ENCODE measurements at places on chromosomes 13 and 19. TPM values are rescaled to one million over a fixed set of nuclear protein-coding genes. Genes with fewer than 3 reads are reported as not detected.

Gene FBXO17
- total RNA-seq, result 30.7 TPM

Gene NKPD1
- 0.13 TPM for total RNA-seq

Gene GIPC1
- 46.1 TPM for total RNA-seq

Gene SIGLEC9
- 0.53 TPM for total RNA-seq

- H3K36me3 ChIP-seq, result peaks cover 44% of the 10 kb centered on the region
- H3K4me1 ChIP-seq, result peaks cover 34% of the 10 kb centered on the region
- H3K27me3 ChIP-seq, result no peaks in the 10 kb centered on the region
- no peak overlapping the region for H3K27ac ChIP-seq
Observed at GRCh38 chr19:12665671-12666264, 774 bp downstream of the MAN2B1 start.

GRCh38 chr13:37954191-37954590, 84.6 kb upstream of the TRPC4 start:
- no peaks in the 10 kb centered on the region for H3K36me3 ChIP-seq
- H3K4me3 ChIP-seq, result no peak overlapping the region
- H3K27me3 ChIP-seq, result no peaks in the 10 kb centered on the region
- H3K27ac ChIP-seq, result no peak overlapping the region

GRCh38 chr19:48183356-48183755, 12.9 kb downstream of the ZSWIM9 start:
- no peak overlapping the region for H3K4me3 ChIP-seq
- H3K36me3 ChIP-seq, result peaks cover 19% of the 10 kb centered on the region
- H3K27me3 ChIP-seq, result no peaks in the 10 kb centered on the region

- no peak overlapping the region for H3K4me3 ChIP-seq
- peaks cover 5% of the 10 kb centered on the region for H3K4me1 ChIP-seq
- H3K36me3 ChIP-seq, result no peaks in the 10 kb centered on the region
- H3K27ac ChIP-seq, result no peak overlapping the region
- no peak for DNase-seq
Observed at GRCh38 chr13:25874907-25875306, 176.9 kb downstream of the SHISA2 start.

GRCh38 chr13:110115591-110115990, 191.4 kb downstream of the COL4A1 start:
- H3K27ac ChIP-seq, result no peak overlapping the region
- peaks cover 14% of the 10 kb centered on the region for H3K27me3 ChIP-seq
- H3K4me3 ChIP-seq, result no peak overlapping the region
- DNase-seq, result no peak
- H3K36me3 ChIP-seq, result no peaks in the 10 kb centered on the region

DNA sequence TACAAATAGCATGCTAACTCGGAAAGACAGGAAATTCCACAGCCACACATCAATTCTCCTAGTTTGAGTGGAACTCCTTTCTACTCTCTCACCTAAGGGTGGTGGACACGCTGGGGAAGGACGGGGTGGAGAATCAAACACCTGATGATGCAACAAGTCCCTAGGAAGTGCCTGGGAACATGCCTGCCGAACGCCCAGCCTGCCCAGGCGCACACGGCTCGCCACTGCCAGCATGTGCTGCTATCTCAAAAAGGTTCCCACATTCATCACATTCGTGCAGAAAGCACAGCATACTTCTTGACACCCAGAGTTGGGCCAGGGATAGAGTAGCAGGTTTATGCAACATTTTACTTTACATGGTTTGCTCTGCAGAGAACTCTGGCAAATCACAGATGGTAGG, 164.6 kb downstream of the ABCC4 start:
- H3K4me3 ChIP-seq, result no peak overlapping the region
- H3K27me3 ChIP-seq, result no peaks in the 10 kb centered on the region

DNA sequence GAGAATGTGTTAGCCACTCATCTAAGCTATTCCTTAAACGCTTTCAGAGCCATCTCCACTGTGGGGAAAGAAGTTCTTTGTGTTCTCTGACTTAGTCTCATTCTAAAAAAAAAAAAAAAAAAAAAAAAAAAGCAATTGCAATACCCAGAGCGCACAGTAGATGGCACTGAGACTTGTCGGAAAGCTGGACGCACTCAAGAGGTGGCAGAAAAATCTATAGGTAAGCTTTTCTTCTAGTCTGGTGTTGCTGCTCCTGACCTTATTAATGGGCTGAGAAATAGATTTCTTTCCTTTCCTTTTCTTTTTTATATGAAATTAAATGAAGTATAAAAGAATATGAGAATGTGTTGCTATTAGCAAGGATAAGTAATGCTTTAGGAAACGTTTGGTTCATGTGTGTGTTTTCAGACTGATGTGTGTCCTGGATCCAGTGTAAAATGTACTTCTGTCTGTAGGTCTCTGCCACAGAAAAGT, 4.7 kb upstream of the GJB2 start:
- H3K36me3 ChIP-seq, result no peaks in the 10 kb centered on the region
- no peak overlapping the region for H3K27ac ChIP-seq
- no peak overlapping the region for H3K4me3 ChIP-seq
- peaks cover 13% of the 10 kb centered on the region for H3K4me1 ChIP-seq
- peak; percentile 52 for DNase-seq

- peaks cover 32% of the 10 kb centered on the region for H3K36me3 ChIP-seq
- no peak for DNase-seq
- H3K27me3 ChIP-seq, result no peaks in the 10 kb centered on the region
- H3K4me3 ChIP-seq, result no peak overlapping the region
- peaks cover 11% of the 10 kb centered on the region for H3K4me1 ChIP-seq
Observed at GRCh38 chr19:23391236-23391635, 4.0 kb downstream of the ZNF91 start.

GRCh38 chr13:113970810-113971470, 2.9 kb downstream of the C13orf46 start:
- H3K4me1 ChIP-seq, result no peaks in the 10 kb centered on the region
- H3K27me3 ChIP-seq, result no peaks in the 10 kb centered on the region
- no peak overlapping the region for H3K27ac ChIP-seq

DNA sequence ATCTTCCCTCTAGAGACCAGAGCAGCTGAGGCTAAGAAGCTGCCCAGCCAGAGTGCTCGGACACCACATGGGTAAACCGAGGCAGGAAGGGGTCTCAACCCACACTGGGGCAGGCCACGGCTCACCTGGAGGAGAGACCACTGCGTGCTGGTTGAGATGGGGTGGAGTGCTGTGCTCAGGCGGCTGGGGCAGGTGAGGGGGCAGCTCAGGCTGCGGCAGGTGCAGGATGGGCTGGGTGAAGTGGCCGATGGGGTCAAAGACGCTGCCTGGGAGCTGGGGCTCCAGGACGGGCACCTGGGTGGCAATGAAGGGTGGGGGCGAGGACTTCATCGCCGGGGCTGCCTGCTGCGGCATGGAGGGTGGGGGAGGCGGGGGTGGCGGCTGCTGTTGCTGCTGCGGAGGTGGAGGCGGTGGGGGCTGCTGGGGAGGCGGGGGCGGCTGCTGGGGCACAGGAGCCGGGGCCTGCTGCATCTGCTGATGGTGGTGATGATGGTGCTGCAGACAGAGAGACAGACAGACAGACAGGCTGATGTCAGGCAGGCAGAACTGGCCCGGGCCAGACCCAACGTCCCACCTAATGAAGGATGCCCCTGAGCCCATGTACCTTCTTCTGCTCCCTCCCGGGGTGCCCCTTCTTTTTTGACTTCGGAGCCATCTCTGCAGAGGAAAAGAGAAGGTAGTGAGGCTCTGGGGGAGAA, 12.0 kb upstream of the EPHX3 start:
- H3K4me3 ChIP-seq, result no peak overlapping the region
- H3K36me3 ChIP-seq, result peaks cover 84% of the 10 kb centered on the region
- H3K27me3 ChIP-seq, result no peaks in the 10 kb centered on the region
- H3K27ac ChIP-seq, result no peak overlapping the region

DNA sequence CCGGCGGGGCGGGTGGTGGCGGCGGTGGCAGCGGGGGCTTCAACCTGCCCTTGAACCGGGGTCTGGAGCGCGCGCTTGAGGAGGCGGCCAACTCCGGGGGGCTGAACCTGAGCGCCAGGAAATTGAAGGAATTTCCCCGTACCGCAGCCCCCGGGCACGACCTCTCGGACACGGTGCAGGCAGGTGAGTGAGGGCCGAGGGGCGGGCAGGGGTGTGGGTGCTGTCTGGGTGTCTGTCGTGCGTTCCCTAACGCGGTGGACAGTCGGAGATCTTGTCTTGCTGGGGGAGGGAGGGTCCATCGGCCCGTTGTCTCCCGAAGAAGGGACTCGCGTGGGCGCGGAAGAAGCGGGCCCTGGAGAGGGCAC, 533 bp downstream of the LRCH1 start:
- no peak for DNase-seq
- peak overlapping the region; percentile 99 for H3K4me3 ChIP-seq
- H3K27ac ChIP-seq, result peak overlapping the region; percentile 96
- no peaks in the 10 kb centered on the region for H3K36me3 ChIP-seq

DNA sequence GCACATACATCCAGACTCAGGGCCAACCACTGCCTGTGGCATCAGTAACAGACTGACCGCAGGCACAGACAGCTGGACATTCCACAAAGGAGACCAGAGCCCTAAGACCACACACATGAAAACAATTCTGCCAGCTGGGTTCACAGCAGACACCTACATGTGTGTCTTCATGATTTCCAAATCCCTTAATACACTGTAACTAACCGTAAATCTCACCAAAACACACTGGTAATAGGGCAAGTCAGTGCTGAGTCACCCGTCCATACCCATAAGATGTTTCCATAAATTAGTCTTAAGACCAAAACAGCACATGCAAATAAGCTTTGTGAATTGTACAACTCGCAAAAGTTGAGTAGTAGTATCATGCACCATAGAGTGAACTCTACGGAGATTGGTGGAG, 65.4 kb downstream of the TUBGCP3 start:
- no peak for DNase-seq
- peaks cover 40% of the 10 kb centered on the region for H3K36me3 ChIP-seq
- no peaks in the 10 kb centered on the region for H3K4me1 ChIP-seq
- H3K4me3 ChIP-seq, result no peak overlapping the region
- no peak overlapping the region for H3K27ac ChIP-seq
- H3K27me3 ChIP-seq, result no peaks in the 10 kb centered on the region

- DNase-seq, result no peak
- no peaks in the 10 kb centered on the region for H3K36me3 ChIP-seq
- H3K4me1 ChIP-seq, result no peaks in the 10 kb centered on the region
- H3K4me3 ChIP-seq, result no peak overlapping the region
- H3K27ac ChIP-seq, result no peak overlapping the region
Observed at GRCh38 chr13:83117046-83117445, 765.2 kb downstream of the SLITRK1 start.

- peak; percentile 39 for DNase-seq
- no peaks in the 10 kb centered on the region for H3K4me1 ChIP-seq
- H3K4me3 ChIP-seq, result peak within 1 kb of the TSS; percentile 28
- H3K36me3 ChIP-seq, result no peaks in the 10 kb centered on the region
- peaks cover 13% of the 10 kb centered on the region for H3K27me3 ChIP-seq
Observed at GRCh38 chr19:35908010-35908441, at the start of gene TYROBP. Gene TYROBP, minus strand, starts transcription at chr19:35908295. Its CDS starts 67 bp downstream, at chr19:35908228.

DNA sequence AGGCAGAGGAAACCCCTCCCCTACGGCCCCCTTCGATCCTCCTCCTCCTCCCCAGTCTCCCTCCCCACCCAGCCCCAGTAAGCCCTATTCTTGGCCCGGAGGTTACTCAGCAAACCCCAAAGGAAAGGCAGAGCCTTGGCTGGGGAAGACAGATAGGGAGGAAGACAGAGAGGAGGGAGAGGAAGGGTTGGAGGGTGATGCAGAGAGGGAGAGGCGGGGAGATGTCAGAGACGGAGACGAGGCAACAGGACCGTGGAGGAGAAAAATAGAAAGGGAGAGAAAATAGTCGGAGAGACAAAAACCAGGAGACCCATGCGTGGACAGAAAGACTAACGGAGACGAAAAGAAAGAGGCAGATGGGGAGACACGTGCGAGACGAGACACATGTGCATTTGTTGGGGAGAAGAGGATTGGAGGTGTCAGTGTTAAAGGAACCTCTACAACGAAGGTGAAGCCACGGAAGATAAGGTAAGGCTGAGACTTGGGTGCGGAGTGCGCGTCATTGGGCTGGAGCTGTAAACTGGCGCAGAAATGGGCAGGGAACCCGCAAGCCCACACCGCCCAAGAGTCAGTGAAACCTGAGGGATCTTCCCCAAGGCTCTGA, 2.9 kb downstream of the TGFB1 start:
- H3K4me1 ChIP-seq, result peaks cover 41% of the 10 kb centered on the region
- H3K4me3 ChIP-seq, result peak overlapping the region; percentile 59
- H3K27me3 ChIP-seq, result peaks cover 50% of the 10 kb centered on the region
- DNase-seq, result no peak
- H3K36me3 ChIP-seq, result peaks cover 3% of the 10 kb centered on the region

GRCh38 chr19:39497996-39498797, 550 bp upstream of the DLL3 start:
- no peak overlapping the region for H3K27ac ChIP-seq
- H3K4me3 ChIP-seq, result no peak overlapping the region
- H3K36me3 ChIP-seq, result no peaks in the 10 kb centered on the region

DNA sequence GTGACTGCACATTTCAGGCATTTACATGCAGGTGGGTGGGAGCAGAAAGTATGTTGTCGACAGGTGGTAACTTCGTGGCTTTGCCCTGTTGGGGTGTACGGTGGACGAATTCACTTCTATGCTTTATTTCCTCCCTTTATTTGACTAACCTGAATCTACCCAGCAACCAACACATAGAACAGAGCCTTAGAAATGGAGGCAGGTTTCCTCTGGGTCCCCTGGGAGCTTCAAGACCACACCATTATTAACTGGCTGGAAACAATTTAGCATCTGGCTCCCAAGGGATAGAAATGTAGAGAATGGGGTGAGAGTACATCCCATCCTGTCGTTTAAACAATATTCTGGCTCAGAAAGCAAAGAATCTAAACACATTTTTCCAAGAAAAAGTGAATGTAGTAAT, 244.4 kb downstream of the DLEU7 start:
- no peaks in the 10 kb centered on the region for H3K27me3 ChIP-seq
- peaks cover 32% of the 10 kb centered on the region for H3K4me1 ChIP-seq
- no peak overlapping the region for H3K4me3 ChIP-seq
- peak; percentile 62 for DNase-seq

- H3K4me3 ChIP-seq, result no peak overlapping the region
- peaks cover 6% of the 10 kb centered on the region for H3K4me1 ChIP-seq
Observed at GRCh38 chr13:98274921-98275487, 97.9 kb upstream of the RNF113B start.

DNA sequence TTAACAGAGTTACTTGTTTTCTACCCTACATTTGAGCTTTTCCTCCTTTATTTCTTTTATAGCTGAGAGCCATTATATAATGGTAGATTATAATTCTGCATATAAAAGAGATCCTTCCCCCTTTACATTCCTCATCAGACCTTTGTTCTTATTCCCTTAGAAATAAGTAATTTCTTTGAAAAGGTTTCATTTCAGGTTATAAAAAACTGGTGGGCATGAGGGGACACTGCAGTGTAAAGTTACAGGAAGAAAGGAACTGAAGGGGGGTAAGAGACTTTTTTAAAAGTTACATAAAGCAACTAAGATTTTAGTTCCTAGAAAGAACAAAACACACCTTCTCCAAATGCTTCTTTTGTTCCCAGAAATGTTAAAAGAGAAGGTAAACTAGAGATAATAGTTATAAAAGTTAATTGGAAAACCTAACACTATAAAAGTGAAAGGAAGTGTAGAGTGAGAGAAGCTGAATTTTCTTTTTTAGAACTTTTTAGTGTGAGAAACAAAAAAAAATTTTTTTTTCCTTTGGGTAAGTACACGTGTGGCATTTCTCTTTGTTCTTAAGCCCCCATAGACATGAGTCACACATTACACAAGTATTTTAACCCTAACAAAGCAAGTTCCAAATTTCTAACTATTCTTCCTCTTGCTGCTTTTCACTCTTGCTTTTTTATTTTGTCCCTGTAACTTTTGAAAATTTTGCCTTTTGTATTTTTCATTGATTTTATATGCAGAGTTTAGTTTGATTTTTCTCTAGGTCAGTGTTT, 106.4 kb upstream of the MLNR start:
- no peak overlapping the region for H3K4me3 ChIP-seq
- DNase-seq, result no peak
- H3K4me1 ChIP-seq, result no peaks in the 10 kb centered on the region
- H3K36me3 ChIP-seq, result peaks cover 26% of the 10 kb centered on the region
- H3K27ac ChIP-seq, result no peak overlapping the region
- no peaks in the 10 kb centered on the region for H3K27me3 ChIP-seq

GRCh38 chr19:37954421-37954874, 47.4 kb downstream of the SIPA1L3 start:
- H3K27me3 ChIP-seq, result no peaks in the 10 kb centered on the region
- no peak for DNase-seq

All from muscle of leg (tissue), 16 donors.